ENCODE measurements at places on chromosomes 7 and 10.

GRCh38 chr7:149191851-149192250 is 3.5 kb upstream of the ZNF282 start:
- no peak for DNase-seq

DNA sequence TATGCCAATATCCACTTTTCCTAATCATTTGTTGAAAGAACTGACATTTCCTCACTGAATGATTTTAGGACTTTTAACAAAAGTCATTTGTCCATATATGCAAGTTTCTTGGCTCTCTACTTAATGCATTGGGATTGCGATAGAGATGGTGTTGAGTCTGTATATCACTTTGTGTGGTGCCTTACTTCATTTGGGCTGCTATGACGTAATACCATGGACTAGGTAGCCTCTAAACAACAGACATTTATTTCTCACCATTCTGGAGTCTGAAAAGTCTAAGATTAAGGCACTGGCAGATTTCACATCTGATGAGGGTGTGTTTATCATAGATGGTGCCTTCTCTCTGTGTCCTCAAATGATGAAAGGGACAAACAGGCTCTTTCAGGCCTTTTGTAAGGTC is 342.6 kb downstream of the DPP6 start:
- no peak for DNase-seq

DNA sequence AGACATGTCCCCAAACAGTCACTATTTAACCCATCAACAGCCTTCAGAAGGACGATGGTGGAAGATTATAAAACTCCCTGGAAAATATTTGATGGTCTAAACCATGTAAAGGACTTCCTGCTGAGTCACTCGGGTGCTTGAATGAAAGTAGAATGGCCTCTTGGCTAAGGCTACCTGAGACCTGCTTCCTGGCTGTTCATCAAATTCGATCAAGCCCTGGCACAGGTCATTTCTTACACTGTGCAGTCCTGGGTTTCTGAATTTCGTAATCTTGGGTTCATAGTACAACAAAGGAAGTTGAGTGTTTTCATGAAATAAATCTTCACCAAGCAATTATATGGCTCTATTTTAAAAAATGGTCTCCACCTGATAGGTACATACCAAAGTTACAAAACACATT is 260.3 kb upstream of the RNF32 start:
- DNase-seq, result no peak

DNA sequence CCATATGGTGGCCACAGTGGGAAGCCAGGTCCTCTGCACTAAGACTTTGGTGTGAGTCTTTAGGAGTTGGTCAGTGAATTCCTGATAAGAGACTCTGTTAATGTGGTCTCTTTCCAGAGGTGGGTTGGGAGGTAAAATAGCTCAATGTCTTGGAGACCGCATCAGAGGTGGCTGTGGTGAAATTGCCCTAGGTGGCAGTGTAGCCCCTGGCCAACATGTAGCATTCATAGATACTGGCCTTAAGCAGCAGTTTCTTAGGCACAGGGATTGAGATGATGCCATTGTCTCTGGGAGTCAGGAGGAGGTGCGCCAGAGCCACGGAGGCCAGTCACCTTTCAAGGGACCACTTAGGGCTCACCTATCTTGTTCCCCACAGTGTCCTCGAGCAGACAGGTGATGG is 202.8 kb downstream of the CREB5 start:
- DNase-seq, result no peak

GRCh38 chr7:77587272-77587671 is 50.2 kb downstream of the PTPN12 start:
- DNase-seq, result no peak

DNA sequence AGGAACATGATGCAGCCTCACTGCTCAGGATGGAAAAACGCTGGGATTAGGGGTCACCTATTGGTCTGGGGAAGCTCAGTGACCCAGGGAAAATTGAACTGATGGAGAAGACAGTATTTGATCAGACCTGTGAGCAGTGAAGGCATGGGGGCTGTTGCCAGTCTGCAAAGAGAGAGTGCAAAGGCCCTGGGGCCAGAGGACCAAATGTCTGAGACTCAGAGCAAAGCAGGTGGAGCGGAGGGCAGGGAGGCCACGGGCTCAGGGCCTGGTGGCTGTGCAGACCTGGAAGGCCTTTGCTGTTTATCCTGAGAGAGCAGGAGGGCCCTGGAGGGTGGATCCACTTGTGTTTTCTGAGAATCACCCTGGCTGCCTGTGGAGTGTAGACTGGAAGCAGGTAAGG is 67.1 kb downstream of the INPP5A start:
- DNase-seq, result no peak

DNA sequence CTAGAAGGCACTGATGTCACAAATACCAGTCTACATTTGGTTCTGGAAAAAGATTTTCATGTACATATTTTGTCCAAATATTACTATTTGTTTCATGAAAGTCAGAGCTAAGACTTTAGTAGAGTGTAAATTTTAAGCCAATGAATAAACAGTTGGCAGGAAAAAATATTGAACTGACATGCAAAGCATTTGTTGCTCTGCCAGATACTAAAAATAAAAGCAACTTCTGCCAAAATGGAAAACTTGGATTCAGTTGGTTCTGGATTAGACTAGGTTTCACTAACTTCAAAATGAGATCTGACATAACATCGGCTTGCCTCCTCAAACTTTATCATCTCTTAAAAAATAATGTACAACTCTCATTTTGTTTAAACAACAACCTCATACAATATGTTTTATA is 34.9 kb downstream of the FAM204A start:
- no peak for DNase-seq

DNA sequence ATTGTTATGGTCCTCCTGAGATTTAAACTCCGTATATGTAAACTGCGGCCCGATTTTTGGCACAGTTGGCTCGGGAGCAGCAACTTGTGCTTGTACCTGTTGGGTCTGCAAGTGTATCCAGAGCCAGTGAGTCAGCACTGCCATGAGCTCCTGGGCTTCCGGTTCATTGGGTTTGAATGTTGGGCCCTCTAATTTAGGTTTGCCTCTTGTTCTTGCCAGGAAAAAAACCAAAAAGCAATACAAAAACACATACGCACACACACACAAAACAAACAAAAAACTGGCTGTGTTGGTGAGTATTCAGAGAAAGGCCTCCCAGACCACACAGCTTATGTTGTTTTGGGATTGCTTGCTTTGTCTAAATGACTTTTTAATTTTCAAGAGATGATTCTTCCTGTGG is 26.3 kb downstream of the SND1 start:
- DNase-seq, result no peak

DNA sequence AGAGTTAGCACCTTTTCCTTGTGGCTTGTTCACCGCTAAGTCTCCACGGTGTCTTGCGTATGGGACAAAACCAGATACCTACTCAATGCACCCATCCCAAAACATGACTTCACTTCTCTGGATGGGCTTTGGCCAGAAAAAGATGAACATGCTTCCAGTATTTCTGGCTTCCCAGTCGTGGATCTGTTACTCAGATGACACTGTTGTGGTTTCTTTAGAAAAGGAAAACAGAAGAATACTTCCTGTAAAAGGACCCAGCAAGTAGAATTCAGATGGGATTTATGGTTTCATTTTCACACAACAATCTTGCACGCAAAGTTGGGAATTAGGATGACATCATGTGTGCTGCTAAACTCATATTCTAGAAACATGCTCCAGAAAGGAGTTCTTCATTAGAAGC is 216.7 kb downstream of the ADAM12 start:
- DNase-seq, result no peak

GRCh38 chr10:124742413-124743190 is 1.6 kb downstream of the FAM53B start:
- DNase-seq, result no peak

- no peak for DNase-seq
Measured at GRCh38 chr10:31678575-31679516, 249.8 kb downstream of the ARHGAP12 start.

DNA sequence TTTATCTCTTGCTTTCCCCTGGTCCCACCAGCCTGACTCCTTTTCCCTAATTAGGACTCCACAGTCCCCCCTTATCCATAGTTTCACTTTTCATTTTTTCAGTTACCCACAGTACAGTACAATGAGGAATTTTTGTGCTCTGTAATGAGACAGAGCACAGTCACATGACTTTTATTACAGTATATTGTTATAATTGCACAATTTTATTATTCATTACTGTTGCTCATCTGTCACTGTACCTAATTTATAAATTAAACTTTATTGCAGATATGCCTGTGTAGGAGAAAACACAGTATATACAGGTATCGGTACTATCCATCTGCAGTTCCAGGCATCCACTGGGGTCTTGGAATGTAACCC is 125.4 kb downstream of the KCNMA1 start:
- no peak for DNase-seq

DNA sequence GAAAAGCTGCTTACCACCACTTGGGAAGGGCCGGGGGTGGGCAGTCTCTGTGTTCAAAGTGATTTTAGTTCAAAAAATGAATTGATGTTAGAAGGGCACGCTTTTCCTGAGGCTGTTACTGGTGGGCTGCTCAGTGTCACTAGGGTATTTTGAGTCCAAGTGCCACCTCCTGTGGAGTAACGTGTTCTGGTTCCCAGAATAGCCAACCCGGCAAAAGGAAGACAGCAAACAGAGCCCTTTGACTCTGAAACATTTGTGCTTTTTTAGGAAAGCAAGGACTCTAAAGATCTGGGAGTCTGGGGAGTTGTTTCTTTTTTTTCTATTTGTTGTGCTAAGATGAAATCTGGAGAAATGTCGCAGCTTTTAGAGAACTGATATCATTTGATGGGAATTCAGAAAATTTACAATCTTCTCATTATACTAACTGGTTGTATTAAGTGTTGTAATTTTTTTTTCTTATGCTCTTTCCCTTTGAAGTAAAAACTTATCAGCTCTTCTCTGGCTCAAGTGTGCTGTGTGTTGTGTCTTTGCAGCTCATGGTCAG is 66.2 kb downstream of the MKX start:
- no peak for DNase-seq

GRCh38 chr7:120431016-120431415 is 158.0 kb downstream of the KCND2 start:
- DNase-seq, result no peak

DNA sequence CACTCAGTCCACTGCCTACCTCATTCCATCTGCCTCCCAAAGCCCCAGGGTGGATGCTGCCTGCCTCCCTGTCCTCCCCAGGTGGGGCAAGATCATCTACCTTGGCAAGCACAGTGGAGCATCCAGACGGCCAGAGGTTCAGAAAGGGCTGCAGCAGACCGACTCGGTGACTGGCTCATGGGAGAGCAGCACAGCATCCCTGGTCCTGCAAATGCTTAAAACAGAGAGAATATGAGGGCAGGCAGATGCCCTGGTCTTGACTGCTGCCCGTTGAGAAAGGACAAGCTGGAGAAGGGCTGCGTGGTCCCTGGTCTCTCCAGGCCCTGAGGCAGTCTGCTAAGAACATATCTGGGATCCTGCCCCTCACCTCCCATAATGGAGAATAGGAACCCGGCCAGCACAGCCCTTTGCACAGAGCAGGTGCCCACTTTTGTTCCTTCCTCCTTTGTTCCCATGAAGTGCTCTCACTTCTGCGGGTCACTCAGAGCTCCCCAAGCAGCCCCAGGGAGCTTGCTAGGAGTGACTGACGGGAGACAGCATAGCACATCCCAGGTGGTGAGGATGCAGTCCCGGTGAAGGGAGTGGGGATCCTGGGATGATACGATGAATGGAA is 1.4 kb downstream of the HPS1 start:
- no peak for DNase-seq

- no peak for DNase-seq
Measured at GRCh38 chr10:84665883-84666463, 337.6 kb downstream of the CCSER2 start.

- DNase-seq, result no peak
Measured at GRCh38 chr7:2255145-2256139, 13.4 kb downstream of the NUDT1 start.

DNA sequence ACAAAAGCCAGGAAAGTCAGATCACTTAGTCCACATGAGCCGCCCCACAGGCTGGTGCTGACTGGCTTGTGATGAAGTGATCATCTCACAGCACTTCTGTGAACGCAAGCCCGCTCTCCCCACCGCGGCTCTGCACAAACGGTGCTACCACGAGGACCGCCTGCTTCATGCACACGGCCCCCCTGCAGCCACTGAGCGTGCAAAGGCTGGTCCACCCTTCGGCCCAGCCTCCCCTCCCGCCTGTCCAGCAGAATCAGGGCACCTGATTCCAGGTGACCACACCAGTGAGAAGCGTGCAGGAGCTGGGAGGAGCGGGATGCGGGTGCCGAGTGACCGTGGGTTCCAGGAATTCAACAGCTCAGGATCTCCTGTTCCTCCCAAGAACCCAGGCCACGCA is 32.2 kb downstream of the MAD1L1 start:
- no peak for DNase-seq

DNA sequence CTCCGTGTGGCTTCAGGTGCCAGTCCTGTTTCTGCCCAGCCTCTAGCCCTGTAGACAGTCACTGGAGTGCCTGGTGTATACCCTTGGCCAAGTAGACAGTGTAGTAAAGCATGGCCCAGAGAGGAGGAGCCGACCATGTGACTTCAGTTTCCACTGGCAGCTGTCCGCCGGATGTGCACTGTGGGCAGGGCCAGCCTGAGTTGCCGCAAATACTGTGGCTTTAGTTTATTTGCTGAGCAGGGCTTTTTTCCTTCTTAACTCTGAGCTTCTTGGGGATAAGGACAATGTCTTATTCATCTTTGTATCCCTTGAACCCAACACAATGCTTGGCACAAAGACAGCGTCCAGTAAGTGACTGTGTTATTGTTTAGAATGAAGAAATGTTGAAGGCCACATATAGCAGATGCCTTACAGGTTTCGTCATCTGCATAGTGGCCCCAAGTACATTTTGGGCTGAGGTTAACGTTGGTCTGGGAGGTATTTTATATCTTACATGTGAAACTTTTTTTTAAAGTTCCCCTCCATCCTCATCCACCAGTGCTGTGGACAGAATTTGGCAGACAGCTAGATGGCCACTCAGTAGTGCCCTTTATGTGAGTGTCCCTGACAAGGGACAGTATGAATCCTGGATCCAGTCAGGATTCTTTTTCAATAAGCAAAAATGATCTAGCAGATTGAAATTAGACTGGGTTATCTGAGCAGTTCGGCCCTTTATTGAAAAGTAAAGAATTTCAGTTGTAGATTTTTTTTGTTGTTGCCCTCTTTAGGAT is 40.6 kb downstream of the CYP17A1 start:
- DNase-seq, result no peak

DNA sequence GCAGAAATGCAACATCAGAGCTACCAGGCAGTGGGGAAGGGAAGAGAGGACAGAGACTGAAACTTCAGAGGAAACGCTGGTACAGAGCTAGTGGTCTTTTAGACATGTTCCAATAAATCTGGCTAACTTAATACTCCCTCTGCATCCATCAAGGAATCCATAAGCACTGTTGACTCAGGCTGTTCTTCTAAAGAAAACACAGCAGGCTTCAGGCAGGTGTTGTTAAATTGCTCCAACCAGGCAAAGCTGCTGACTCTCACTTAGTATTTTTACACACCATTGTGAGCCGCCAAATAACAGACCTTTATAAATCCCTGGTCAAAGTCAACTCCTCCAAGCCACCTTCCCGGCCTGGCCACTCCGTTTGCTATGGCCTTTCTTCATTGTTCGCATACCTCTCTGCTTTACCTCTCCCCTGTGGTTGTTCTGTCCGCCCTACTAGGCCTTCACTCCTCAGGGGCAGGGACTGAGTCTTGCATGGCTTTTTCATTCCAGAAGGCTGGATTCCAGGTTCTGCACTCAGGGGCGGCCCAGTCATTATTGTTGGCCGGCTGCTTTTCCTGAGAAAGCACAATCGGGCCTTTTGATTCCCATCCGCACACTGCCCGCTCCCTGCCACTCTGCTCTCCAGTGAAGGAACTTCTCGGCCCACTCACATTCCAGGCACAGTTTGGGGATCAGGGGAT is 18.4 kb downstream of the CREB3L2 start:
- no peak for DNase-seq

- no peak for DNase-seq
Measured at GRCh38 chr7:116786791-116787443, 75.5 kb upstream of the CAPZA2 start.

Data from AG04450 (cell line).